ENCODE measurements at places on chromosomes 3 and 15.

GRCh38 chr15:78213956-78214355, 20.4 kb downstream of the ACSBG1 start:
- DNase-seq, result no peak

GRCh38 chr3:72177075-72178050, 392.4 kb upstream of the PROK2 start:
- DNase-seq, result peak; percentile 69

DNA sequence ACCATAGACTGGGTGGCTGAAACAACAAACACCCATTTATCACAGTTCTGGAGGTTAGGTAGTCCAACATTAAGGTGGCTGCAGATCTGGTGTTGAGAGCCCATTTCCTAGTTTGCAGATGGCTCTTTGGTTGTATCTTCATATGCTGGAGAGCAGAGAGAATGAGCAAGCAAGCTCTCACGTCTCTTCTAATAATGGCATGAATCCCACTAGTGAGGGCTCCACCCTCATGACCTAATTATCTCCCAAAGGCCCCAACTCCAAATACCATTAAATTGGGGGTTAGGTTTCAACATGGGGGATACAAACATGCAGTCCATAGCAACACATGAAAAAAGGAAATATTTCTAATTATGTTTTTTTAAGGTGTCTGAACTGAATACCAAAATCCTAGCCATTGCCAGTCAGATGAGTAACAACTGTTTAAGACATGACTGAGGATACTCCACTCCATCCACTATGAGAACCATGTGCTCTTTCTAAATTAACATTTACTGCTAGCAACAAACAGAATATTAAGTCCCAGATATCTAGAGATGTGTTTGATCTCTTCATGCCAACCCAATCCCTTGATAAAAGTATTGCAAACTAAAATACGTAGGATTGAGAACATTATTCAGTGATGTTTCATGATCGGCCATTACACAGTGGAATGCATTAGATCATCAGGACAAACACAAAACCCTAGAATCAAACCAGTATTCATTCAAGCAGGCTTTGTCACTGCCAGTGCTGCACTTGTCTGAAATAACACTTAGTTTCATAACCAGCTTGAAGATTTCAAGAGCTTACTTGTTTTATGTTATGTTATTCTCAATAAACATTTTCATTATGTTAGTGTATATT, 340.3 kb downstream of the SLC9A9 start:
- DNase-seq, result no peak

- no peak for DNase-seq
Measured at GRCh38 chr15:36347272-36347858, 232.1 kb upstream of the CDIN1 start.

DNA sequence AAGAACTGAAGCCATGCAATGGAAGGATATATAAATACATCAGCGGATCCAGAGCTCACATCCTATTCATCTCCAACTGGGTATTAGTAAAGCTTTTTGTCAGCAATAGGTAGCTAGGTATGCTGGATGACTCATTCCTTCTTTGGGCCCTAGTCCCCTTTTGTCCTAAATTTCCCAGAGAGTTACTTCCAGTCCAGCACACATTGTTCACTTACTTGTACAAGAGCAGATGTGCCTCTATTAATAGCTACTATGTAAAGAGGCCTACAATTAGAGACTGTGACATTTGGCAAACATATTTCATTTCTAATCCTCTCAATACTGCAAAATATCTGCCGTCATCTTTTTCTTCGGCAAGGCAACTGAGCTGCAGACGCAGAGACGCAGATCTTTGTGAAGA, 1.7 kb upstream of the SLC4A7 start:
- no peak for DNase-seq

DNA sequence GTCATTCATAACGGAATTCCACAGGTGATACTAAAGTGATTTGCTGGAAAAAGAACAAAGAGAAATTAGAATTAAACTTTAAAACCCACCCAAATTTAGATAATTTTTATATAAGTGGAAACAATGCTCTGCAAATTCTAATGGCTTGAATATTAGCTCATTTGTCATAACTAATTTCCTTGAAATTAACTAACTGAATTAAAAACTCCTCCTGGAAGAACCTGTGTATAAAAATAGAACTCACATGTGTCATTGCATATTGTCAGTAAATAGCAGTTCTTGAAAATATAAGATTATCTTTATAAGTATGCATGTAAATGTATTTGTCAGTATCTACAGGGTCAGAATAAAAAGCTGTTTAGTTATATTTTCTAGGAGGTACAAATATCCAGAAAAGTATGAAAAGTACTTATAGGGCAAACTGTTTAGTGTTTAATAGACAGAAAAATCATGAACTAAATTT, 16.3 kb downstream of the ZIC1 start:
- DNase-seq, result no peak

- no peak for DNase-seq
Measured at GRCh38 chr15:69223083-69223813, 62.8 kb downstream of the GLCE start.

GRCh38 chr3:53346514-53346913, 829 bp downstream of the DCP1A start:
- no peak for DNase-seq

DNA sequence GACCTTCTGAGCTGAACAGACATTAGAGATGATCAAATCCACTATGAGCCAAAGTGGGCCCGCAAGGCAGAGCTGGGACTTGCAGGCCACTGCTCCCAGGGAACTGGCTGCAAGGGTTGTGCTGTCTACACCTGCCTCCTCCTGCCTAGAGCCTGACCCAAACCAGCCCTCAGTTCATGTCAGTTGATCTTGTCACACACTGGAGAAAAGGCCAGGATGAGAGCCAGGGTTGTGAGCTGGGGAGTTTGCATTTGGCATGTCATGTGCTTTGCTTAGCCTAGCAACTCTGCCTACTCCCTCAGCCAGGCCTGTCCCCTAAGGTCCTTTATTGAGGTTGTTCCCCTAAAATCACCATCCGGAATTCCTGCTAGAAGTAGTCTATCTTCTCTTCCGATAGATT, 67.8 kb downstream of the RAB11A start:
- no peak for DNase-seq

DNA sequence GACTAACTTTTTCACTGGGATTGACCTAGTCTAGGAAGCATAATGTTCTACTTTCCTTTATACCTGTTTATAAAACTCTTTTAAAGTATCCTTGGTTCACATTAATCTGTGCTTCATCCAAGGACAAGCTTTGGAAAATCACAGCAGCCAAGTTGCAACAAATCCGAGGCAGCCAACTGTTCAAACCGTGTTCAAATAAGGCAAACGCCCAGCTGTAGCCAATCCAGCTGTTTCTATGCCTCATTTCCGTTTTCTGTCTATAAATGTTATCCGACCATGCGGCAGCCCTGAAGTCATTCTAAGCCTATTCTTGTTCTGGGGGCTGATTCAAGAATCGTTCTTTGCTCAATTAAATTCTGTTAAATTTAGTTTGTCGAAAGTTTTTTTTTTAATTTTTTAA, 78.3 kb downstream of the FMN1 start:
- DNase-seq, result no peak

DNA sequence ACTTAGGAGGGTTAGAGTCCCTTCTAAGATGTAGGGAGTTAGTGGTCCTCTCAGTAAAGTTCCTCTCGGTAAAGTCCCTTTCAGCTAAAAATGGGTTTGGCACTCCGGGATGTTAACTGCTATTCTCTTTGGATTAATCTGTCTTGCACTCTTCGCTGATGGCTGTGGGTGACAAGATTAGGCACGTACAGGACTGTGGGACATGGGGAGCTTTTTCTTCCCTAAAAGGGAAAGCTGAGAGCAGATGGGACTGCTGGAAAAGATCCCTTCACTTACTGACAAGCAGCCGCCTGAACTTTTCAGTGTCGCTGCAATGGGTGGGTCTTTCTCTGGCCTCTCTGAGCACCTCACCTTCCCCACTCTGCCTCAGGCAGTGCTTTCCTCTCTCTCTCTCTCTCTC, 16.4 kb upstream of the HHATL start:
- DNase-seq, result no peak

- DNase-seq, result no peak
Measured at GRCh38 chr3:127000119-127000518, 17.2 kb downstream of the PLXNA1 start.

GRCh38 chr3:111506435-111506834, 35.6 kb upstream of the CD96 start:
- no peak for DNase-seq

DNA sequence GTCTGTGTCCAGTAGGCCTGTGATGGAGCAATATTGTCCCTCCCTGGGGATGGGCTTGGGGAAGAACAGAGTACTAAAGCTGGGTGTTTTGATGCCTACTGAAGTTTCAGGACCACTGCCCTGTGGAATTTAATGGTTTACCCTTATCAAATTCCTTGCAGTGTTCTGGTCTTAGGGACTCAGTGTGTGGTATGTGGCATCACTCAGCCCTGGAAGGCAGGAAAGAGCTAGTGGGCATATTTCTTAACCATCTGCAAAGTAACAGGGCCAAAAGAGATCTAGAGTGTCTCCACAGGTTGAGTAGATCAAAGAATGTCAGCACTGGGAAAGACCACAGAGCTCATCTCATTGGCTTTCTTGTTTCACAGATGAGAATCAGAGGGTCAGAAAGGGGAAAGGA, 11.8 kb upstream of the SCN10A start:
- DNase-seq, result no peak

DNA sequence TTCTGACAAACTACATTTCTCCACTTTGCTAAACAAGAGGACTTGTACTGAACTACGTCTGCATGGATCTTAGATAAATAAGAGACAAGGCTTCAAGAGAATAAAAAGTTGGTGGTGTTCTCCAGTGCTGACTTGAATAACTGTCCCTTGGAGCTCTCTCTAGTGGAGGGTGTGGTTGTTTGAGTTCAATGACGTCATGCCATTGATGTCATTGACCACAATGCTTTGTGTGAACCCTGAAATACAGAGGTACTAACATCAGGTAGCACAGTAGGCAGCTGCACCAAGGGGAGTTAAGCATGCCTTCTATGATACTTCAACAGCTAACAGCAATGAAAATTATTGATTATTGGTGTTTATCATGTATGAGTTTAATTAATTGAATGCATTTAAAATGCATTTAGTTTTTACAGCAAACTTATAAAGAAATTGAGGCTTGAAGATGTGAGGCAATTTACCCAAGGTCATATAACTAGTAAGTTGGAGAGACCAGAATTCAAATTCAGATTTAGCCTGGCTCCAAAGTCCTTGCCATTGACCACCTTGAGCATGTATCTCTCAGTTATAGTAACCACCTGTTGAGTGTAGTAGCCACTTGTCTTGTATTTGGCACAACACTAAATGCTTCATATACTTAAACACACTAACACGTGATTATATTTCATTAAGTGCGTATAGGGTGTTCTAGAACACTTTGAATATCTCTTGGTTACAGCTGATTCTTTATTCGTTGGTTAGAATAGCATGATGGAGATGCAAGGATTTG, 126.0 kb upstream of the ANKRD28 start:
- peak; percentile 7 for DNase-seq

GRCh38 chr15:69131362-69132220, 28.8 kb upstream of the GLCE start:
- no peak for DNase-seq

DNA sequence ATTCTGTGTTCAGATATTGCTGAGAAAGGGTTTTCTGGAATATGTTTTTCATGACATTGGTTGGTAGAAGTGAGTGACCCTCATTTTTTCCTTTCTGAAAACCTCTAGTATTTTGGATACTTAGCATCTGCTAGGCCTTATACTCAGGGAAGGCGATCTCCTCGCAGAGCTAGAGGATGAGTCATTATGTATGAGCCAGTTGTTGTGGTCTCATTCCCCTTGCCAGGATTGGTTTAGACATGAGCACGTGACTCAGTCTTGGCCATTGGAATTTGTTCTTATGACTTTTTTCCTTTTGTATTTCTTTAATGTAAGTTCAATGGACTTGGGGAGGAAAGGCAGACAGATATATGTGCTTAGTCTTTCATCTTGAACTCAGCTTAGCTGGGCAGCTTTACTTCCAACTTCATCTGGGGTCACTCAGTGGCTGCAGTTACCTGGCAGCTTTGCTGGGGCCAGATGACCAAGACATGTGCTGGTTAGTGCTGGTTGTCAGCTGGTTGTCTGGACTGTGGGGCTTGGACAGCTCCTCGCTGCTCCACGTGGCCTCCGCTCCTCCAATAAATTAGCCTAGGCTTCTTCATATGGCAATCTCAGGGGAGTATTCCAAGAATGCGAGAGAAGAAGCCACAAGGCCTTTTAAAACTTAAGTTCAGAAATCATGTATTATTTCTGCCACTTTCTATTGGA, 207.5 kb downstream of the IL20RB start:
- no peak for DNase-seq

DNA sequence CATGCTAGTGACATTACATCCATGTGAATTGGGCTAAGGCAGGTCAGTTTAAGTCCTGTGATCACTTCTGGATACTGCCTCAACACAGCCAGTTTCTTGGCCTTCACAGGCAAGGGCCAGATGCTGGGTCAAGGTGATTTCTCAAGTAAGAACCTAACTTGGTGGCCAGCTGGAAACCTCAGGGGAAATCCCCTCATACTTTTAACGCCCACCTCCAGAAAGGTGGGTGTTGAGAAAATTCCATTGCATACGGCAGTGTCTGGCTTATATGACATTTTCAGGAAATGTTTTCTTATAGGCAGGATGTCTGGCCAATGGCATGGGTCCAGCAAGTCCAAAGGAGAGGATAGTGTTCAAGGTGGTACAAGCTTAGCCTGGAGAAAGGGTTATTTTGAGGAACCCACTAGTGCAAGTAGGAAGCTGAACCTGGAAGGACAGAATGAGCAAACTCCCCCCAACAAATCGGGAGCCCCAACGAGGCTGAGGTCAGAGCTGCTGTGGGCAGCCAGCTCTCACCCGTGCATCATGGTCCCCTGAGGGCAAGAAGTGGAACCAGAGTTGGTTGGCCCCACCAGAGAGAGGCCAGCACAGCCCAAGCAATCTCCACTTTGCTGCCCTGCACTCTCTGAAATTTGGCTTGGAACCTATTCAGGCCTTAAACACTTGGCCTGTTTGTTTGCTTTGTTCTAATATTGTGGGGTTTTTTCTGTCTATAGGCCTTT, 135.4 kb downstream of the PDE8A start:
- DNase-seq, result peak; percentile 47

GRCh38 chr3:72488738-72489035, 359.6 kb downstream of the SHQ1 start:
- DNase-seq, result no peak

DNA sequence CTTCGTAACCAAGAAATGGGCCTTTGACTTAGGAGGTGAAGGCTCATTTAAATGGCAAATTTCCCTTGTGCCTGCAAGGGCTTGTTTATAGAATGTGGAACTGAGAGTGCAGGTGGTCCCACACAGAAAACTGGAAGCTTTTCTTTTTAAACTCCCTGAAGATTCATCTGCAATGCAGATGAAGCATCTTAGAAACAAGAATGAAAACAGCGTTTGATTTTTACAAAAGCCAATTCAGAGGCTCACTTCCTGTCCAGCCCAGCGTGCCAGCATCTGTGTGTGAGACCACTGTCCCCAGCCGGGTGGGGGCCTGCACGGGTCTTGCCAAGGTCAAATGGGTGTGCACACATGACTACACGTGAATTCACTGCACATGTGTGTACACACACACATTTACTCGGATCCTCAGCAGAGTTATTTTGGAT, 94.7 kb downstream of the LINGO1 start:
- DNase-seq, result peak; percentile 78

All from GM10248 (cell line).